ENCODE measurements at places on chromosomes 6 and 20.

DNA sequence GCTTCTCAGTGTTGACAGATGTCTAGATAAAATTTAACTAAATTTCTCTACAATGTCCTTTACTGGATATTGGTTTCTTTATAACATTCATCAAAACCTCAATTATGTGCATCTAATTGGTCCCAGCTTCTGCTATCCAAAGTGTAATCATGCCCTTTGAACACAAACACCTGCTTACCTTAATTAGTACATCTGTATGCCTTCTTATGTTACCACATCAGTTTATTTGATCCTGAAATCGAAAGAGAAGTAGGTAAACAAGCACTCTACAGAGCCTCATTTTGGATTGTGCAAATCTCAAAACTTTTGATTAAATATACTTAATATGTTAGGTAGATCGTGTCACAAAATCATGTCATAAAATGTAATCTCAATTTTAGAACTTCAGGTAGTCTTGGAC is 36.5 kb downstream of the TAB2 start:
- DNase-seq: no peak

- no peak for DNase-seq
Measured at GRCh38 chr6:117684749-117685148, 9.5 kb downstream of the NUS1 start.

- no peak for DNase-seq
Measured at GRCh38 chr6:36968266-36968977, 13.9 kb downstream of the PI16 start.

DNA sequence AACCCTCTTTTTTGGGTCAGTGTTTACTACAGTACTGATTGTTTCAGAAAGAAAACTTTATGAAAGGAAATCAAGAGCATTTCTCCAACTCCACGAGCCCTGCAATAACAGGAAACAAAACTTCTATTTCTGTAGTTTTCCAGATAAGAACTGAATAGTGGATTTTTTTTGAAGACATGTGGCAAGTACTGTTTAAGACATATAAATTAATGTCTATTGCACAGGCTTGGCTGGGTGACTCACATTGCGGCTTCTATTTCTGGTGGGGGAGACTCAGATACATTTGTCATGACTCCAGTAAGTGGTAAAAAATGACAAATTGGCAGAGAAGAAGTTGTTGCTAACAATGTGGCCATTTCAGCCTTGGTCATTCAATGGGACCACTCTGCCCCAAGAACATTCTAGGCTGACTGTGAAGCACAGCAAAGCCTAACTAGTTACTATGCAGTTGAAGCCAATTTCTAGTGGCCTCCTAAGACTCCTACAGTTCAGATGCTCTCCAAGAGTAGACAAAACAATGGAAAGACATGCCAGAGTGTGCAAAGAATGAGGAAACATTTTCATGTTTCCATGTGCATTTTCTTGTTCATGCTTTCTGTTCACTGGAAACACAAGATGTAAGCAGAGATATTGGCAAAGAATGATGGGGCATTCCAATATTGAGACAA is 200.9 kb downstream of the EDN1 start:
- no peak for DNase-seq

DNA sequence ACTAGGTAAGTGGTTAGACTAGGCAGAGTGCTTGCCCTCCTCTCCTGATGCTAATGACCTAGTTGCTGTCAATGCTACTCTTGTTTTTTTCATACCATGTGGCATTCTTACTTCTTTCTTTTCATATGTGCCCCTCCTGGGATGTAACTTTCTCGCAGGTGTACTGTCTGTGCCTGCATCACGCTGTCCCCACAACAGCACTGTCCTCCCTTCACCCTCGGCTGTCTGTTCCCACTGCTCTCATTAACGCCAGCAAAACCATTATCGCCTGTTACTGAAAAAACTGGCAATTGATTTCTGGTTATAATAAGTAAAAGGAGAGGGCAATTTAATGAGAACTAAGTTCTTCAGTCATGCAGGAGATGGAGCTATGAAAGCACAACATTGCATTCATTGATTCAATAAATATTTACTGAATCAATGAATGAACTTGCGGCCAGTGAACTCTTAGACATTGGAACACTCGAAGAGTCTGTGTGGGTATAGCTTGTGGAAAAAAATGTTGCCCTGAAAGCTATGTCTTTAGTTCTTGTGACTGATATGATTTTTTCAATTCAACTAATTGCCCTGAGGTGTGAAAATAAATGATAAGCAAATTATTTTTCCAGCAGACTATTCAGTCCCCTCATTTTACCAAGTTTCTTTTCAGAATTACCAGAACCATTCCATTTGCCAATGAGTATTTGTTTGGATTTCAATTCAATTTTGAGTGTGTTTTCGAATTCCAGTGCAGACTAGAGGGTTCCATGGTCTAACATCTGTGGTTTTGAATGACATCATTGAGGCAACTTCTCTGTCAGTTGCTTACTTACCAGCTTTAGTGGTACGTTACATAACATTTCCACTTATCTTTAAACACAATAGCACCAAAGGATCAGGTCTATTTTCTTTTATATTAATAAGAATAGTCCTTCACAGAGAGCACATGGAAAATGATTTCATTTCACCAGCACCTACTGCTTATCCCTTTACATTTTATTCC is 2.1 kb downstream of the SLC17A4 start:
- DNase-seq: no peak

DNA sequence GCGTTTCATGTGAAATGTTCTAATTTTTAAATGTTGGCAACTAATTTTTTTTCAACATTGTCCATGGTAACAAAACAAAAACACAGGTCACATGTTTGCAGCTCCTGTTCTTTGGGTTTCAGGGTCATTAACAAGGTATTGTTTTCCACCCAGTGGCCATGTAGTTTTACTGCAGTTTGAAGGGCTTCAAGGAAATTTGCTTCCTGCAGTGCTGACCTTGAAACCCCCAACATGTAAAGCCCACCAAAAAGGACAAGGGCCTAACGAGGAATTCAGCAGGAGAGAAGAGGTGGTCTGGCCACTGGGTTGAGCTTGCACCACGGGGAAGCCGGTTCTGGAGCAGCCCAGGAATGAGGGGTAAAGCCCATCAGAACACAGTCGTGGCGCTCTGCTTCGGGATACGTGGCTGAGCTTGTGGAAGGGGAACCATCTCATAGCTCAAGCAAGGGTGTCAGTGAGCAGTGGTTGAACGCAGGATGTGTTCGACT is 13.9 kb upstream of the KLHL31 start:
- DNase-seq: peak; percentile 7

- no peak for DNase-seq
Measured at GRCh38 chr20:47008842-47009518, 114.3 kb downstream of the EYA2 start.

- DNase-seq: no peak
Measured at GRCh38 chr6:24997231-24997630, 61.5 kb upstream of the RIPOR2 start.

DNA sequence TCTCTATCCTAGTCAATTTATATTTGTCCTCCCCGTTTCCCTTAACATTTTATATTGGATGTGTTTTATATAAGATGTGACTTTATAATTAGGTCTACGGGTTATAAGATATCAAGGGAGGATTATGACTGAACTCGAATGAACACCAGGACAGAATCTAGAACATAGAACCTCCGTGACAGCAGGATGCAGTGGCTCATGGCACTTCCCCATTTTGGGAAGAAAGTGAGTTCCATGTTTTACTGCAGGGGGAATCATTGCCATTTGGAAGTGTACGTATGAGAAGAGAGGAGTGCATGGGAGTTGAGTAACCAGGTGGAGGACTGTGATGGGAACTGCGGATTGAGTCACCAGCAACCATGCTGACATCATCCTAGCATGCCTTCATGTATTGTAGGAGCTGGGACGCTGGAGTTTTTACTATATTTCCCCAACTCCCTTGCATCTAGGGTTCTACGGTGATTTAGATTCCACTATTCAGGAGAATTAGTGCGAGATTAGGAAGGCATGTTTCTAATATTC is 56.1 kb upstream of the FOXC1 start:
- no peak for DNase-seq

GRCh38 chr20:33568378-33568777 is 78.5 kb downstream of the CBFA2T2 start:
- DNase-seq: no peak

- no peak for DNase-seq
Measured at GRCh38 chr20:62367136-62367632, at the start of gene LAMA5. LAMA5 (minus strand) TSS chr20:62367312; CDS start chr20:62367245, 67 bp downstream.

DNA sequence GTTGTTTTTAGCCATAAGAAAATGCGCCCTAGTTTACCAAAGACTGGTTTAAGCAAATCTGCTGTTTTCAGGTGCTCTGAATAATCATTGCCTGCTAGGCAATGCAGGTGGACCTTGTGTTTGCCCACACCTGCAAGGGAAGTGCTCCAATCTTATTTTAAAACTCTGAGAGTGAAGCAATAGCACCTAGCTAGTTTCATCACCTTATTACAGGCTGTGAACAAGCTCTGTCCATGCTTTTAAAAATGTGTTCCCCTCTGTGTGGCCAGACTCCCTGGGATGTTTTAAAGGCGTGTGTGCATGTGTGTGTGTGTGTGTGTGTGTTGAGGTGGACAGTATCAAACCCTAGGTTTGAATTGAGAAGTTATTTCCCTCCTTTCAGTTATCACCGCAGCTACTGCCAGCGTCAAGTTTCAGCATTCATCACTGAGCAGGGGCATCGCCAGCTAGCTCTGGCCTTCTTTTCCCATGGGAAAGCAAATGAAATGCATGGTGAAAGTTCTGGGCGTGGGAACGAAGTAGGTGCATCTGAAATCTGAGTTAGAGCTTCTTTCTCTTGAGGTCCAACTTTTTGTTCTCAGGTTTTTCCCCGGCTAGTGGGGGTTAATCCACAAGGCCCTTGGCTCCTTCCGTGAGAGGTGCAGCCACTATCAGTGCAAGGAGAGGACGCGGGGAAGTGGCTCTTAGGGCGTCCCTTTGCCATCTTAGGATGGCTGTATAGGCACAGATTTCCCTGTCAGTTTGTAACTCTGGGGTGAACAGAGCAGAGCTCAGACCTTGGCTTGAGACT is 30.8 kb downstream of the DUSP22 start:
- DNase-seq: no peak

GRCh38 chr6:34538581-34538980 is 17.5 kb downstream of the SPDEF start:
- DNase-seq: no peak

DNA sequence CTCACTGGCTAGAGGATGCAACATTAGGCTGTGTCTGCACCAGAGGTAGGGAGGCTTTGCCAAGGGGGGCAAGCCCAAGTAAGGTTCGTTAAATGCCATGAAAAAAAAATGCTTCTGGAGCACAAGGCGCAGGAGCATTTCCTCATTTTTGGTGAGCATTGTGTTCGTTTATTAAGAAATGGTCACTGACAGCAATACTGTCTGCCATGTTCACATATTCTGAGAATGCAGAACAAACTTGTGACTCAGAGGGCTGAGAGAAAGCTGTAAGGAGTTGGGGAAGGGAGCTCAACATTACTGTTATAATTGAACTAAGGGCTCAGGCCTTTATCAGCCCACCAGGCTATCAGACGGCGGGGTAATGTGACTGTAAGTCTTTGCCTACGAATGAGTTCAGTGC is 465.4 kb upstream of the BTBD3 start:
- no peak for DNase-seq

GRCh38 chr20:36043892-36044515 is 75.6 kb downstream of the CNBD2 start:
- DNase-seq: no peak

DNA sequence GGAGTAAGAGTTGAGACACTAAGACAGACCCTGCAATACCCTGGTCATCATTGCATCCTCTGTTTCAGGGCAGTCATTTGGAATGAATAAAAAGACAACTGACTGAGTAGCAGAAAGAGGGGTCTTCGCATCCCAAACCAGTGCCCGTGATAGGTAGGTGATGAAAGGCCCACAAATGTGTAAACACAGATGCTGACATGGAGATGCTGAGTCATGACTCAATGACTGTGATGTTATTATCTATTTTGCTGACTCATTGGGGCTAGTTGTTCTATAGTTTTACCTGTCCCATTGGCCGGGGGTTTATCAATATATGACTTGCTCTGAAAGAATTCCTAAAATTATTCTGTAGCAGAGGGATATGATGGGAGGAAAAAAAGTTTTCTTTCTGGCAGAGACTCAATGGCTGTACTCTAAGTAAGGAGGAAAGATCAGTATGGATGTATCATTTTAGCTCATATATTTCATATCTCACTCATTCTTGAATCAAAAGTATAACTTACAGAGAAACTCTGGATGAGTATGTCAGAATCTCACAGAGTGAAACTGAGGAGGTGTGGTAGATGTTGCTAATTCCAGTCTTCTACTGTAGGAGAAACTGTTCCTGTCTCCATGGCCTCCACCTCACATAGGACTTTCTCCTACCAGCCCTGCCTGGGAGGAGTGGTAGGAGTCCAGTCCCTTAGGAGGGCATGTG is 119.9 kb upstream of the PREP start:
- no peak for DNase-seq

DNA sequence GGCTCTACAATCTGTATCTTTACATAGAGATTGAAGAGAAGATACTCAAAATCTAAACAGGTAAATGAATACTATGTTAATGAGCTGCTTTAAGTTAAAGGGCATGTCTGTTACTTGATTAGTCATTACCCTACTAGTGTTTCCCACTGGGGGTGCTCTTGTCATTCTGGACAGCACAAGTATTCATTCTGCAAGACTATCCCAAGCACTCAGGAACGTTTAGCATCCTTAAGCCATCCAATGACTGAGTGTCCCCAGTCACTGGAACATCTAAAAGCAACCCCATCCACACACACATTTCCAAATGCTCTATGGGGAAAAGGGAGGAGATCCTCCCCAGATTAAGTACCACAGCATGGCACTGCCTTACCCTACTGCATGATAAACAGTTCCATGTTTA is 25.7 kb downstream of the EZR start:
- peak; percentile 52 for DNase-seq

DNA sequence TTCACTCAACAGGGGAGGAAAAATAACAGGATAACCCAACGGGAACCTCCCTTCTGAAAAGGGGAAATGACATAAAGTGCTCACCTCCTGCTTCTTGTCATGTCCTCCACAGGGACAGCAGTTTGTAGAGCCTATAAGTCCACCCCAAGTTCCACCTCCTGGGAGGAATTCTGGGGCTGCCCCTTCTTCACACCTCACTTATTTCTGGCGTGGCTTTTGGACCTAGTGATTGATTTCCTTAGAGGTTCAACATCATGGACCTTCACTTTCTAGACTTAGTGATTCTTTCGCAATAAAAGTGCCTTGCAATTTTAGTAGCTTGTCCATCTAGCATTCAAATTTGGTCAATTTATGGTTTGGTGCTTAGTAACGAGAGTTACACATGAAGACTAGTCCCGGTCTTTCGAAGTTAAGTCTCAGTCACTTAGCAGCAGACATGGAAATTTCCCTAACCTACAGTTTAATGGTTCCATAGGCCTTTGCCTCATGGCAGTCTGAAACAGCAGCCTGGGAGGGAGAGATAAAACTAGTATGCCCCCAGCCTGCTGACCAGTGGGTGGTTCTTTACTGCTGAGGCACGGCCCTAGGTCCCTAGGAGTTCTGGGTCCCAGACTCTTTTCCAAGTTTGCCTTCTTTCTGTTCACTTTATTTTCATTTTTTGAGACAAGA is 59.2 kb upstream of the CDKAL1 start:
- no peak for DNase-seq

- no peak for DNase-seq
Measured at GRCh38 chr6:47246551-47246950, 63.2 kb downstream of the TNFRSF21 start.
